ENCODE measurements at places on chromosomes 5 and 9. TPM values are rescaled to one million over a fixed set of nuclear protein-coding genes. Genes with fewer than 3 reads are reported as not detected.
A peak's percentile ranks its signal among the peaks of the same experiment; 100 is the strongest.

DNA sequence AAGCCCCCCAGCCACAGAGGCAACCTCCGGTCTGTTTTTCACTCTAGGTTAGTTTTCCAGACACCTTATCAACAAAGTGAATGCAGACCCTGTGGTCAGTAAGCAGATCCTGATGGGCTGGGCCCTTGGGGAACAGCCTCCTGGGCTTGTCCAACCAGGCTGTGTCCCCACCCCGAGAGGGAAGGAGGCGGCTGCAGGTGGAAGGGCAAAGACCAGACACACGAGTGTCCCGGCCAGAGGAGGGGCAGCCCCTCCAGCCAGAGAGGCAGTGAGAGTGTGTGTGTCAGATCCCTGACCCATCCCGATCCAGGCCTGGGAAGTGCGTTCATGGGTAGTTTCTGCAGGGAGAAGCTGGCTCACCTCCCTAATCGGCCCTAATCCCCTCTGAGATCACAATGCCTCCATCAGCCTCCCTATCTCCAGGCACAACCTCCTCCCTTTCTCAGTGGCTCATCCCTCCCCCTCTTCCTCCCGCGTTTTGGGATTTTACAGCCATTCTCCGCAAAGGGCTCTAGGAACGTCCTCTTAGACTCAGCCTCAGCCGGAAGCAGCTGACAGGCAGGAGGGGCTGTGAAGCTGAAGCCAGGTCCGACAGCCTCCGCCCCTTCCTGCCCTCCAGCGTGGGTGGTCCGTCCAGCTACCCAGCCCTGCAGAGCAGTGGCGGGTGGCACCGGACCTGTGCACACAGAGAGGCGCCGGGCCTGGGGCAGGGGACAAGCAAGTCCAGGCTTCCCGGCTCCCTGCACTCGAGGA, 9.7 kb downstream of the SLC12A7 start:
- H3K27me3 ChIP-seq: no peaks in the 10 kb centered on the region
- H3K36me3 ChIP-seq: no peaks in the 10 kb centered on the region
- peaks cover 83% of the 10 kb centered on the region for H3K4me1 ChIP-seq
- DNase-seq: peak; percentile 40
- H3K27ac ChIP-seq: no peak overlapping the region
- peak overlapping the region; percentile 13 for H3K4me3 ChIP-seq

GRCh38 chr5:67095346-67096171, 101.0 kb downstream of the CD180 start:
- H3K27ac ChIP-seq: no peak overlapping the region
- H3K27me3 ChIP-seq: no peaks in the 10 kb centered on the region

TLR4 gene
- not detected for total RNA-seq

IQGAP2 gene
- total RNA-seq: 37.7 TPM

- H3K36me3 ChIP-seq: no peaks in the 10 kb centered on the region
- peaks cover 3% of the 10 kb centered on the region for H3K27me3 ChIP-seq
- H3K27ac ChIP-seq: no peak overlapping the region
- H3K4me3 ChIP-seq: no peak overlapping the region
Measured at GRCh38 chr5:103389846-103390245, 131.3 kb downstream of the MACIR start.

QRFP gene
- total RNA-seq: not detected

- no peaks in the 10 kb centered on the region for H3K4me1 ChIP-seq
- no peaks in the 10 kb centered on the region for H3K36me3 ChIP-seq
- no peak overlapping the region for H3K27ac ChIP-seq
- no peak for DNase-seq
- peaks cover 8% of the 10 kb centered on the region for H3K27me3 ChIP-seq
- H3K4me3 ChIP-seq: no peak overlapping the region
Measured at GRCh38 chr9:90770927-90771326, 30.7 kb upstream of the SYK start.

GRCh38 chr9:16545639-16546038, 324.8 kb downstream of the BNC2 start:
- H3K4me1 ChIP-seq: no peaks in the 10 kb centered on the region
- DNase-seq: no peak
- no peaks in the 10 kb centered on the region for H3K27me3 ChIP-seq
- H3K4me3 ChIP-seq: no peak overlapping the region

PCDHGA7 gene
- not detected for total RNA-seq

DNA sequence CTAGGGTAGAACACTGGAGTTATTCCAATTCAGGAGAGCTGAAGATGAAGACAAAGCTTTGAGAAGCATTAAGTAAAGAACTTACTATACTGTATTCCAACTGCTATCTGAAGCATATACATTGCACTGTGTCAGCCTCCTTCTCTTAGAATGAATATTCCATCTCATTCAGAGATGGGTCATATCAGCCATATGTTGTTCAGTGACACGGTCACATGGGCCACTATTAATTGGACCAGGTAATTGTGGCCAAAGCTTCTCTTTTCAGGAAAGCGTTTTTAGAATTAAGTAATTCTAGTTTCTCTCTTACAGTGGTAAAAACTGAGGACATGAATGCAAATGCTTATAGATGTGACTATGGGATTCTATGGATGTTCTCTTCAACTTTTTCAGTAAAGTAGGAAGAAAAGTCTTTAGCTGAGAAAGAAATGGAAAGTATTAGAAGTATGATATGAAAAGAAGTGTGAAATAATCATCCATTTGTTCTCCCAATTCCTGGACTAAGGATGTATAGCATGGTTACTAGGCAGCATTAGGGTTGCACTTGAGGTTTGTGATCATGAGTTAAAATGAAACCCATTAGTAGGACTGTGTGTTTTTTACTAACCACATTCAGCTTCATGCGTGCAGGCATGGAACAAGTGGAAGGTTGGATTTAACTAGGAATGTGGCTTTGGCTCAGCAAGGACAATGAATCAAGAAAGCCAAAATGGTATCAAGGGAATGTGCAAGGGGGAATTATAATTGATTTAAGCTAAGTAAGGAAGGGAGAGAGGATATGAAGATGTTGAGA, 40.9 kb downstream of the CETN3 start:
- H3K27me3 ChIP-seq: peaks cover 20% of the 10 kb centered on the region
- DNase-seq: no peak

ARSI gene
- not detected for total RNA-seq

C1QTNF3 gene
- 1.3 TPM for total RNA-seq

PRDM9 gene
- total RNA-seq: not detected

ANXA1 gene
- total RNA-seq: 33.5 TPM

DNA sequence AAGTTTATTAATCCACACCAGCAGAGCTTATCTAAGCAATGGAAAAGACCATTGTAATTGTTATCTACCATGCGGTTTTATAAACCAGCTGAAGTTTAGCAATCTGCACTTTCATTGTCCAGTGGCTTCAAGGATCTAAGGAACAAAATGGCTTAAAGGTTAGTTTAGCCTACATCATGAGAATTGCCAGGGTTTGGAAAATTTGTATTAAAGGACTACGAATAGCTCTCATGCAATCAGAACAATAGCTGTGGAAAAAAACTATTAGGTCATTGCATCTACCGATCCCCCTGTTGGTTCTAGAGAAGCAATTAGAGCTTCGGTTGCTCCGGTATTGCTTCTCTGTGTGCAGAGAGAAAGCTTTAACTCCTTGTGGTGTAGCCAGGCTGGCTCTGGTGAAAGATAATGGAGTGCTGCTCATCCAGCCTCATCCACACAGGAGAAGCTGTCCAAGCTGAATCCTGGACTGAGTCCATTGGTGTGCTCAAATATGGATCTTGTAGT, 86.3 kb upstream of the SLC12A2 start:
- no peak for DNase-seq
- no peaks in the 10 kb centered on the region for H3K27me3 ChIP-seq
- peaks cover 14% of the 10 kb centered on the region for H3K36me3 ChIP-seq
- H3K4me1 ChIP-seq: no peaks in the 10 kb centered on the region
- no peak overlapping the region for H3K27ac ChIP-seq

LRRC19 gene
- total RNA-seq: not detected

- no peaks in the 10 kb centered on the region for H3K4me1 ChIP-seq
- no peaks in the 10 kb centered on the region for H3K36me3 ChIP-seq
- H3K4me3 ChIP-seq: no peak overlapping the region
- DNase-seq: no peak
- H3K27ac ChIP-seq: no peak overlapping the region
Measured at GRCh38 chr5:97943036-97943435, 760.0 kb upstream of the RIOK2 start.

POLR3G gene
- total RNA-seq: 24.0 TPM

C1QTNF2 gene
- total RNA-seq: not detected

PDE6A gene
- not detected for total RNA-seq

DNA sequence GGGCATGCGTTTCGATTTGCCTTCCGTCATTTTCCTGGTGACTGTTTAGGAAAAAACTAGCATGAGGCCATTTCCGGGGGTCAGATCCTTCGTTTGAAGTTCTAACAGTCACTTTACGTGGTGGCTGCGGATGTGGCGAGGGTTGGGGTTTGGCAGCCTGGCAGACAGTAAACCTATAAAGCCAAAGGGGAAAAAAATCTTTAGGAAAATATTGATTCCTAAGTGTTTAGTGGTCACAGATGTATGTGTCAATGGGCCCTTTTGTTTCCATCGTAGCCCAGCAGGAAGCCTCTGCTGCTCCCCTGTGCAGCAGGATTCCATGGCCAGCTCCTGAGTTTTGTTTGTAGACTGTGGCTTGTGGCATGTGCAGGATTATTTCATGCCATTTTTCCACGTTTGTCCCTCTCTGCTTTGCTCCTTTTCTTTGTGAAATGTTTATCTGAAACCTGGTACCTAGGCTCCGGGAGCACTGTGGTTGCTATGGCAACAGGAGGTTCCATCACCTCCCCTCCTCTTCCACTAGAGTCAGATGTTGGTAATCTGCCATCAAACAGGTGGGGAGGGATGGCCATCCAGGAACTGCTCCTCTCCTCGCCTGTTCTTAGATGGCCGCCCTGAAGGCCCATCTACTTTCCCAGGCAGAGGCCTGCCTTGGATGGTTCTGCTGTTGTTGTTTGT, 202.3 kb downstream of the AOPEP start:
- no peak overlapping the region for H3K27ac ChIP-seq
- no peak overlapping the region for H3K4me3 ChIP-seq
- no peaks in the 10 kb centered on the region for H3K4me1 ChIP-seq
- no peak for DNase-seq

DNA sequence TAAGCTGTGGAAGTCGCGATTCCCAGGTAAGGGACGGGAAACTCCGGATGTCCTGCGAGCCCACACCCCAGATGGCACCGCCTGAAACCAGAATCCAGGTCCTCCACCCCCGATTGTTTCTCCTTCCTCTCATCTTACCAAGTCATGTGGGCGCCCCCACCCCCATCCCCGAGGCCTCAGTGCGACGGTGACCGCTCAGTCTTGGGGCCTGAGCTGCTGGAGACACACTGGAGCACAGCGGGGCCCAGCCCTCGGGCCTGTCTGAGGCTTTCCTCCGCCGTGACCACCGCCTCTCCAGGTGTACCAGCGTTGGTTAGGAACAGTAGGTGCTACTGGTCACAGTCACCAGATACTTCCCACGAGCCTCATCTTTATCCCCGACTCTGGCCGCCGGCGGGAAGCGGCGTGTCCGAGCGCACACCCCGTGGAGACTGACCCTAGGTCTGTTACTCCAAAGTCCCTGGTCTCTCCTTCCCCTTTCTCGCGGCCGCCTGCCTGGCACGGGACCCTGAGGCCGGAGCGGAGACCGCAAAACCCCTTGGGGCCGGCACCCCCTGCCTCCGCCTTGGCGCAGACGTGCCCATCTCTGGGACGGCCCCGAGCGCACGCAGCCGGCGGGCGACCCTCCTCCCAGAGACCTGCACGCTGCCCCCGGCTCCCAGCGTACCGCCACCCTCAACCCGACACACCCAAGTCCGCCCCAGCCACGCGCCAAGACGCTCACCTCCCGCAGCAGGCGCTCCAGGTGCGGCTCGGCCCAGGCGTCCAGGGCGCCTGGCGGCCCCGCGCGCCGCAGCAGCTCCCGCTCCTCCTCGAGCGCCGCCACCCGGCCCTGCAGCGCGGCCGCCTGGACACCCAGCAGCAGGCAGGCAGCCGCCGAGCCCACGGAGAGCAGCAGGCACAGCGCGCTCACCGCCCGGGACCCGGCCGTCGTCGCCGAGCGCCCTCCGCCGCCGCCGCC, 733 bp downstream of the COL23A1 start:
- peak overlapping the region; percentile 36 for H3K4me3 ChIP-seq
- peaks cover 41% of the 10 kb centered on the region for H3K27me3 ChIP-seq
- H3K4me1 ChIP-seq: peaks cover 6% of the 10 kb centered on the region
- no peak overlapping the region for H3K27ac ChIP-seq
- peaks cover 6% of the 10 kb centered on the region for H3K36me3 ChIP-seq
- DNase-seq: peak; percentile 18

CTXN3 gene
- not detected for total RNA-seq

DNA sequence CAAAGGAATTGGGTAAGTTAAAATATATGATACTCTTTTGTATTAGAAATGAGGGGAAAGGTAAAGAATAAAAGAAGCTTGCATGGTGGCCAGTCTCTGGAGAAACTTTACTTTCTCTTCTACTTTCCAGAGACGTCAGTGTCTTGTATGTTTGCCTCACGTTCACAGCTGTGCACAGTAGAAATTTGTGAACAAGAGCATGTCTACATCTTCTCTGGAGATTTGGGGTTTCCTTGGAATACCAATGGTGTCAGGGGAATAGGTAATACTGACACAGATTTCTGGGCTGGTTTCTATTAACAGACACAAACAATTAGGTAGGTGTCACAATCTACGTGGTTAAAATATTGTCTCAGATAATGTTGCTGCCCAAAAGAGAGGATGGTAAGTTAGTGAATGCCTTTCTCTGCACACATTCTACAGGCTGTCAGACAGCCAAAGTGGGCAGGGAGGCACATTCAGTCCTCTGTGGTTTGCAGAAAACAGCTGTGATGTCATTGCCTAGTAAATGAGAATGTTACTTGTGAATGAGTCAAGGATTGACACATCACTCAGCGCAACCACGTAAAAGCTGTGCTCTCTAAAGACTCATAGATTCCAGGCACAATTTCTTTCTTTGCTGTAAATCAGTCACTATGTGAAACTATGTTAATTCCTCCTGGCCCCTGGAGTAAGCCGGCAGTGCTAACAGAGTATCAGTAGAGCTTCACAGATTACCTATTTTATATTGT, 397.1 kb downstream of the MAN2A1 start:
- H3K27me3 ChIP-seq: no peaks in the 10 kb centered on the region
- H3K4me3 ChIP-seq: peak overlapping the region; percentile 42
- DNase-seq: peak; percentile 84

DNA sequence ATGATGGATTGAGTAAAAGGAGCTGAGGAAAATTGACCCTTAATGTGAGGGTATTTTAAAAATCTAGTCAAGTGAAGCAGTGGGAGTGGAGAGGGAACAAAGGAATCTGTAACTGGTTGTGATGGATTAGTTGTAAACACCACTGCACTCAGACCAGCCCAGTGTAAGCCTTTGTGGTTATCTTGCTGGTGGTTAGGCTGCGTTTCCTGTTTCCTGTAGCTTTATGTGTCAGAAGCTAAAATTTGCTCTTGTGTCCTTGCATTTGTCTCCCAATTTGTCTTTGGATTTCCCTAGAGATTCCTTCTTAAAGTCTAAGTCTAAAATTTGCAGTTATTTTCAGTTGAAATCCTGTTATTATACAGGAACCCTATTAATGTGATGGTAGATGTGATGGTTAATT, 6.3 kb downstream of the IFNA21 start:
- no peak overlapping the region for H3K27ac ChIP-seq
- no peaks in the 10 kb centered on the region for H3K36me3 ChIP-seq
- no peak overlapping the region for H3K4me3 ChIP-seq
- no peaks in the 10 kb centered on the region for H3K27me3 ChIP-seq
- H3K4me1 ChIP-seq: peaks cover 28% of the 10 kb centered on the region
- peak; percentile 66 for DNase-seq

SPATA31C1 gene
- total RNA-seq: not detected

GRCh38 chr9:10127867-10128266, 484.9 kb downstream of the PTPRD start:
- H3K36me3 ChIP-seq: no peaks in the 10 kb centered on the region
- H3K4me3 ChIP-seq: no peak overlapping the region
- no peaks in the 10 kb centered on the region for H3K27me3 ChIP-seq
- no peaks in the 10 kb centered on the region for H3K4me1 ChIP-seq
- DNase-seq: no peak

ARHGEF37 gene
- total RNA-seq: 1.1 TPM
